ENCODE measurements at places on chromosomes 5 and 9.

- no peak overlapping the region for H3K27ac ChIP-seq
- H3K4me3 ChIP-seq = no peak overlapping the region
- H3K4me1 ChIP-seq = no peaks in the 10 kb centered on the region
- no peaks in the 10 kb centered on the region for H3K27me3 ChIP-seq
These were observed 16.4 kb downstream of the FGF1 start for GRCh38 chr5:142669477-142669876.

DNA sequence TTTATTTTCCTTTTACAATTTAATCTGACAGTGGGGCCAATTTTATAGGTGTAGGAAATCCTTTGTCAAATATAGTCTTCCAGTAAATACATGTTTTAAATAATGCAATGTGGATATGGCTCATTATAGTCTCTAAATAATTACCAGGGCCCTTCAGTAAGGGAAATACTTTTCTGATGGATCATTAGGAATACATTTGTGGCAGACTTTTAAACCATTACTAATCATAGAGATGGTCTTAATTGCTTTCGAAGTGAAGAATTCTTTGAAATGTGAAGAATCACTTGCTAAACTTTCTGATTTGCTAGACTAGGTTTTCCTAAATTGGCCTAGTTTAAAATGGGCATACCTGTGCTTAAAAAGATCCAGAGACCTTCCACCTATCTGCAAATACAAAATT, 105.6 kb upstream of the ELL2 start:
- peaks cover 56% of the 10 kb centered on the region for H3K4me1 ChIP-seq
- no peaks in the 10 kb centered on the region for H3K27me3 ChIP-seq
- H3K4me3 ChIP-seq = peak overlapping the region; percentile 52

GRCh38 chr5:137001026-137001569, 498.0 kb downstream of the SPOCK1 start:
- no peak for DNase-seq
- no peak overlapping the region for H3K27ac ChIP-seq
- H3K36me3 ChIP-seq = no peaks in the 10 kb centered on the region
- no peaks in the 10 kb centered on the region for H3K4me1 ChIP-seq

- no peak overlapping the region for H3K27ac ChIP-seq
- no peaks in the 10 kb centered on the region for H3K27me3 ChIP-seq
- H3K4me3 ChIP-seq = no peak overlapping the region
- no peaks in the 10 kb centered on the region for H3K36me3 ChIP-seq
These were observed 88.9 kb upstream of the MRPS30 start for GRCh38 chr5:44719856-44720255.

DNA sequence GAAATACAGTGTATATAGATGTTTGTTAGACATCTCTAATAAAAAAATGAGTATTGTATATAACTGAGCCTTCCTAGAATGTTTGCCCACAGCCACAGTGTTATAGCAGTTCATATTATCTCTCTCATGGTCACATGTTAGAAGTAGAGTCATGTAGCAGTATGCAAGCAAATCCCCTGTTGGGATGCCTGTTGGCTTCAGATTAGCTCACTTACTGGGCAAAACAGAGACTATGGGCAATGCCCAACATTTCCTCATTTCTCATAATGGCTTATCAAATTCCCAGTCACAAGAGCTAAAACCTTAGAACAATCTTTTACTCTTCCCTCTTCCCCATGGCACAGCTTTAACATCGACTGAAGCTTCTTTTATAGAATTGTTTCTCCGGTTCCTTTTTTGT, 27.0 kb upstream of the PDCD1LG2 start:
- no peak overlapping the region for H3K27ac ChIP-seq
- H3K36me3 ChIP-seq = no peaks in the 10 kb centered on the region
- no peak overlapping the region for H3K4me3 ChIP-seq
- peaks cover 33% of the 10 kb centered on the region for H3K4me1 ChIP-seq

- H3K4me3 ChIP-seq = no peak overlapping the region
- H3K27ac ChIP-seq = peak overlapping the region; percentile 0
- no peak for DNase-seq
- H3K27me3 ChIP-seq = no peaks in the 10 kb centered on the region
- peaks cover 70% of the 10 kb centered on the region for H3K4me1 ChIP-seq
These were observed 52.3 kb upstream of the FAM120AOS start for GRCh38 chr9:93505541-93506132.
